ENCODE measurements at places on chromosomes 12 and 14.
A peak's percentile ranks its signal among the peaks of the same experiment; 100 is the strongest.

DNA sequence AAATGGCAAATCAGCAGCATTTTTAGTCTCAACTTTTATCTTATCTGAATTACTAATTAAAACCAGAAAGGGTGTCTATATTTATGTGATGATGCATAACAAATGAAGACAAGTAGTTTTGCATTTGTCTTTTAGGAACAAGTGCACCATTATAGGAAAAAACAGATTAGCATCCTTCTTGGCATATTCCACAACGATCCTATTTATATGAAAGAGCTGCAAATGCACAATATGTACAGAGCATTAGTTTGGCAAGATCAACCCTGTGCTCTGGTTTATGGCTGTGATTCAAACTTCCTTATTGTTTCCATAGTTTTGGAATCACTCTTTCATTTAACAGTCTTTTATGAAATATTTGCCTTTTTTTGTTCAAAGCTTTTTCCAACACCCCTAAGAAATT lies 486.8 kb downstream of the KCNH5 start:
- DNase-seq, result no peak

- DNase-seq, result no peak
Measured at GRCh38 chr14:92645841-92646478, 102.5 kb downstream of the LGMN start.

DNA sequence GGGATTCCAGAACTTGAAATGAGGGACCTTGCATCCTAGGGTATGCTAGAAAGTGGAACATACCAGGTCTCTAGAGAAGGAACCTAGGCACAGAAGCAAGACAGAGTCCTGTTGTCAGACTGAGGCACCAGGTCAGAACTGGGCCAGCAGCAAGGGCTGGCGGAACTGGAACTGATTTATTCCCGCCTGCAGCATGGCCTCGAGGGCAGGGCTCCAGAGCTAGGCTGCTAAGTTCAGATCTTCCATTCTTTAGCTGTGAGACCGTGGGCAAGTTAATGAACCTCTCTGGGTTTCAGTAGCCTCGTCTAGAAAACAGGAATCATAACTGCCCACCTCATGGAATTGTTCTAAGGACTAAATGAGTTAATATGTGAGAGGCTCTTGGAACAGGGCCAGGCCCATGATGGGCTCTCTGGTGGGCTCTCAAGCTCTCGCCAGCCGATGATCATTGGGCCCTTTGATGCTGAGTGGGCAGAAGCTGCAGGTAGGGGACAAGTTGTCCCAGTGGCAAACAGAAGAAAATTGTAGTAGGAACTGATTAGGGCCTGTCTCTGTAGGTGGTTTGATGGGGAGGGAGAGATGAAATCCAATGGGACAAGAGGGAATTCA lies 199.8 kb downstream of the ZFP36L1 start:
- no peak for DNase-seq

DNA sequence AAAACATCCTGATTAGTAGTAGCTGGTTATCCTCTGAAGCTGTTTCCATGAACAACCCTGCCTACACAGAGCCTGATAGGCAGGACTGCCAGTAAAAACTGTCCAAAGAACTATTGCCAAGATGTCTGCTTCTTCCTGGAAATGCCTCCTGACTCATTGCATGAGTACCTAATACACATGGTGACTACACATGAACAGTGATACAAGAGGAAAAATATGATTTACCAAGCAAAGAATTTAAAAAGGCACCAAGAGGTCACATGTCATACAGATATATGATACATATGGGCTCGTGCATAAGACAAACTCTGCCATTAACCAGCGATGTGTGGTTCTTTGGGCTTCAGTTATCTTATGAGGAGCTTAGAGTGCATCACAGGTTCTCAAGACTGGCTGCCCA lies 552.3 kb downstream of the SLC16A7 start:
- no peak for DNase-seq

- DNase-seq, result no peak
Measured at GRCh38 chr14:67270145-67270753, 29.0 kb downstream of the PALS1 start.

DNA sequence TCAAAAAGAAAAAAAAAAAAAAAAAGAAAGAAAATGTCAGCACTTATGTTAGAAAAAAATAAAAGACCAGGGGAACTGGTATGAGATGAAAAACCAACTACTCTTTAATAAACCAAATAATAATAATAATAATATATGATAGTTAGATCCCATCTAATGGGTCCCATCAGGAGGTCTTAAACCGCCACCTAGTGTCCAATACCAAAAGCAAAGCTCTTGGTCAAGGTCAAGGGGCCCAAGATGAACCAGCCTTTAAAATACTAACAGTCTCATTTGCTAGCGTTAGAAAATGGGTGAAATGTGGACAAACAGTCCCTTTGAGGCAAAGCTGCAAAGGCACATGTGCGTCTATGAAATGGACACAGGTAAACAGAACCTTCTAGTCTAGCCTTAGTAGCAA lies 12.3 kb downstream of the BRAP start:
- DNase-seq, result no peak

DNA sequence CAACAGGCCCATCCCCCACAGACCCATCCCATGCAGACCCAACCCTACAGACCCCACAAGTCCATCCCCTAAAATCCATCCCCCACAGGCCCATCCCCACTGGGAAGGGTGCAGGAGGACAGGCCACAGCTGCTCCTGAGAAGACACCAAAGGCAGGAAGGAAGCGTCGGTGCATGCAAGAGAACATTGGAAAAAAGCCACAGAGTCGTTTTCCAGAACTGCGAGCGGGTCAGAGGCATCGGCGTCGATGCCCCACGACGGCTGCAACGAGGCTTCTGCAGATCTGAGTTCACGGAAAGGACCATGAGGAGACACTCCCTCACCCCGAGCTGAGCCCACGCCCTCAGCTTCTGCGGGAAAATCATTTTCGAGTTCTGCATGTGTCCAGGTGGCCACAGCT lies 59.6 kb upstream of the GALNT9 start:
- DNase-seq, result no peak

- DNase-seq, result no peak
Measured at GRCh38 chr14:31955936-31956579, 121.0 kb upstream of the ARHGAP5 start.

GRCh38 chr12:91040096-91040755 lies 17.6 kb downstream of the KERA start:
- DNase-seq, result no peak

- DNase-seq, result peak; percentile 74
Measured at GRCh38 chr14:102500158-102500662, 9.4 kb downstream of the ANKRD9 start.

DNA sequence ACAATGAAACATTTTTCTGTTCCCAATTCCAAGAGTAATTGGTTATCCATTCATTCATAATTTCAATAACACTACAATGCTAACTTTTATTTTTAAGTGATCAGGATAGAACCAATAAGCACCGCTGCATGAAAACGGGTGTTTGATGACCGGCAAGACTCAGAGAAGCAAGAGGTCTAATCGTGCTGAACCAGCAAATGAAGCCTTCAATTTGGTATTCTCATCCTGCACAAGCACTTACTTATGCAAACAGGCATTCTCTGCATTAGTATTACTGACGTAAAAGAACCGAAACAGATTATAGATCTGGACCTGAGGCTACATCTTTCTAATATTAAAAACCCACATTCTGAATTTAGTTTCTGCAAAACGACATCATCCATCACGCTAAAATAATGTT lies 67.7 kb downstream of the RBM19 start:
- DNase-seq, result no peak

Measured in heart left ventricle (tissue), 16 donors.